T follicular helper cell (primary cell): ENCODE measurements at places on chromosomes 13 and 19.

DNA sequence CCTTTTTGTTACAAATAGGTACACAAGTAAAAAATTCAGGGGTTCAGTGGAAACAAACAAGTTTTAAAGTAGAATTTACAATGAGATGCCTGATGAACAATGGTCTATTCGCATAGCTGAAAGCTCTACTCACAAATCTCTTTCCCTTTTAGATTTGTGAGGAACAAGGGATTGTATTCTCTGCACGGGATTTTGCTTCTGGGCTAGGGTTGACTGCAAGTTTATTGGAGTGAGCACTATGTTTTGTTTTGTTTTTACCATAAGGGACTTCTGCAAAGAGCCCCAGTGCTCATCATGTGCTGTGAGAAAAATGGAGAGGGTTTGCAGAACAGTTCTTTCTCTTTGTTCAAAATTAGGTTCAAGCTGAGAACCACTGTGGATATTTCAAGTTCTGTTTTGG lies 160.5 kb downstream of the DLEU7 start:
- no peak for DNase-seq

GRCh38 chr13:35789335-35790165 lies 313.1 kb upstream of the MAB21L1 start:
- DNase-seq: no peak

DNA sequence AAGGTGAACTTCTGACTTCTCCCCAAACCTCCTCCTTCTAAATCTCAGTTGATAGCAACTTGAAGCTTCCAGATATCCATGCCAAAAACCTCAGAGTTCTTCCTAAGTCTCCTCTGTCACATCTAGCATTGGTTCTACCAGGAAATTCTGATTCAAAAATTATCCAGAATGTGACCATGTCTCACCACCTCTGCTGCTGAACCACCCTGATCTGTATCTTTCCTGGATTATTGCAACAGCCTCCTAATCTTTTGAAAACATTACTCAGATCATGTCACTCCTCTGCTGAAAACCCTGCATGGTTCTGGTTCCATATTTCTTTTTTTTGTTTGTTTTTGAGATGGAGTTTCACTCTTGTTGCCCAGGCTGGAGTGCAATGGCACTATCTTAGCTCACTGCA lies 78.7 kb upstream of the TNFSF11 start:
- no peak for DNase-seq

- no peak for DNase-seq
Measured at GRCh38 chr19:23772675-23773063, 14.0 kb upstream of the ZNF681 start.

- no peak for DNase-seq
Measured at GRCh38 chr13:46716821-46717220, 80.1 kb downstream of the ESD start.

- no peak for DNase-seq
Measured at GRCh38 chr13:32211813-32212212, 103.3 kb downstream of the ZAR1L start.

DNA sequence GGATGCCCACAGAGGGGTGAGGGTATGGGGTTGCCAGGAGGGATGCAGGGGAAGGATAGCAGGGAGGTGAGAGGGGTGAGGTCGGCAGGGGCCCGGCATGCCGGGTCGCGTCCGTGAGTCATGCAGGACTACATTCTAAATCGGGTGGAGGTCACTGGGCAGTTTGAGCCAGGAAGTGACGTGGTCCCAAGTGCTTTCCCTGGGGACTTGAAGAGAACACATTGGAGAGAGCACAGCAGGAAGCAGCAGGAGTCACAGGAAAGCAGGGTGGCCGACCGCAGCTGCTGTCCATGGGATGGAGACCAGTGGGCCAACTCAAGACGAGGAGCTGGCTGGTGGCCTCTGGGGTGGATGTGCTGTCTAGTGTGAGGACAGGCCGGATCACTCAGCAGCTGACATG lies 92.0 kb upstream of the WASF3 start:
- DNase-seq: no peak

DNA sequence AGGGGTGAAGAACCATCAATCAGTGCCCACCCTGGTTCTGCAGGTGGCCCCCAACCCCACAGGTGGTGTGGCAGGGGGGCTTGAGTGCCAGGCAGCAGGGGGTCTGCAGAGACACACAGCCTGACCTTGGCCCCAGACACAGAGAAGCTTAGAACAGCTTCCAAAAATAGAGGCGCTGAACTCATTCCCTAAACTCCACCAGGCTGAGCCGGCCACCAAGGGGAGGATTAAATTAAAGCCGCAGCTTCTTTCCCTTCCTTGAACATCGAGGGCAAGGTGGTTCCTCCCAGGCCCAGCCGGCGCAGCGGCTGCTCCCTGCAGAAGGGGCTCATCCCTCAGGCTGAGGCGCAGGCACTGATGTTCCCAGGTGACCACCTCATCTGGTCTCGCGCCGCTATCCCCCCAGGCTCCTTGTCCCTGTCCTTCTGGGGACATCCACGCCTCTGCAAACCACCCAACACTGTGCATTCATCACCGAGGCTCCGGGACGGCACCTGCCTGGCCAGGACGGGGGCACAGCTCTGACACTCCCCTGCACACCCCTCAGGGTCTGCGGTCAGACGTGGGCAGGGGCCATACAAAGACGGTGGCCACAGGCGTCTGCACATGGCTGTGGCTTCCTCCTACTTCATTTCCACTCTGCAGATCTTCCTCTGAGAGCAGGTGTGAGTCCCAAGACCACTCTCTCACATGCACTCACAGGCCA lies 30.9 kb downstream of the LAMP1 start:
- no peak for DNase-seq

DNA sequence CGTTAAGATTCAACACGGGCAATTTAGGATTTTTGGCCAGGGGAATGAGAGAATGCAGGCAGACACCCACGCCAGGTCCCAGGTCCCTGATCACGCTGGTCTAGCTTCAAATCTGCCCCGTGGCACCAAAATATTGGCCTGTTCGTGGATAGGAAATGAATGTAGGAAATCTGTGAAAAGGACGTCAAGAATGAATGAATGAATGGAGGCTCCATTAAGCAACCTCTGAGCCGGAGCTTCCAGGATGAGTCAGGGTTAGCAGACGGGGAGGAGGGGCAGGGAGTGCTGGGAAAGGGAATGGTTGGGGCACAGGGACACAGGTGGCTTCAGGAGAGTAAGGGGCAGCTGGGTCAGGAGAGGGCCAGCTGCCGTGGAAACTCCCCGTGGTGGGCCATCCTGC lies 4.2 kb downstream of the SULT2B1 start:
- DNase-seq: no peak

GRCh38 chr19:28700176-28700575 lies 512.8 kb downstream of the UQCRFS1 start:
- DNase-seq: no peak

- no peak for DNase-seq
Measured at GRCh38 chr13:67043901-67044300, 186.2 kb downstream of the PCDH9 start.

DNA sequence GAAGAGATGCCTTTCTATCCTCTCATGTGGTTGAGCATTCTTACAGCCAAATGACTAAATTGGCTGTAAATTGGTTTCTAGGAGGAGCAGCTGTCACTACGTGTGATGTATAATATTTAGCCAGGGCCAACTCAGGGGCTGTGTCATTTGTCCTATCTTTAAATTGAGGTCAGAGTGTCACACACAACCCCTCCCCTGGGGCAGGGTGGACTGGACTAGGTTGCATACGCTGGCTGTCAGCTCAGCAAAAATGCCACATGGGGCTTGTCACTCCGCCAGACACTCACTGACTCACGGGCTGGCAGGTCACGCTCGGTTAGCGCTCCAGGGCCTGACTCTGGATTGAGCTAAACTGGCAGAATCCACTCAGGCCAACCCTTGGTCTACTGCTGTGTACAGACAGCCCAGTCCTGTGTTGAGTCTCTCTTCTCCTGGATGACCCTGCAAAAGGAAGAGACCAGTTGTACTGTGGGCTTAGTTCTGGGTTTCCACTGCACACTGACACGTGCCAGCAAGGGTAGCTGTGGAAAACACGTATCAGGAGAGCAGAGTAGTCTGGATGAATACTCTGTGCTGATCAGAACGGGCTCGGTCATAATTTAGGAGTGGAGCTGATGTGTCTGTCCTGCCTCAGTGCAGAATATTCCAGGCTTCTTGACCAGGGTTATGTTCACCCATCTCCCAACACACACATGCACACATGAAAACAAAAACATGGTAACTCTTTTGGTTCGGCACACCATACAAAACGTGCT lies 29.1 kb downstream of the SHISA2 start:
- DNase-seq: no peak

DNA sequence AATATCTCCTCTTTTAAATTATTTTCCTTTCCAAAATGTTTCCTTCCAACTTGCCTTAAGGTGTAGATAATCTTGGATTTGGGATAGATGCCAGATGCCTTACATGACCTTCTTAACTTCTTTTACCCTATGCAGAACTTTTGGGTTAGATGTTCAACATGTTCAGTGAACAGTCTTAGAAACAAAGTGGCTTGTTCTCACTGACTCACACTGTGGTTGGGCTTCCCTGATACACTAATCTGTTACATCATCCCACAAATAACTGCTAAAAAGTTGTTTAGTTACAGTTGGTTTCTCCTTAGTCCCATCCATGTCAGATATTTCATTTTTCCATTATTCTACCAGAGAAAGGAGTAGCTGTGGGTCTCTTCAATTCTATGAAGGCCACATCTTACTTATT lies 2638.2 kb downstream of the PCDH9 start:
- DNase-seq: no peak

DNA sequence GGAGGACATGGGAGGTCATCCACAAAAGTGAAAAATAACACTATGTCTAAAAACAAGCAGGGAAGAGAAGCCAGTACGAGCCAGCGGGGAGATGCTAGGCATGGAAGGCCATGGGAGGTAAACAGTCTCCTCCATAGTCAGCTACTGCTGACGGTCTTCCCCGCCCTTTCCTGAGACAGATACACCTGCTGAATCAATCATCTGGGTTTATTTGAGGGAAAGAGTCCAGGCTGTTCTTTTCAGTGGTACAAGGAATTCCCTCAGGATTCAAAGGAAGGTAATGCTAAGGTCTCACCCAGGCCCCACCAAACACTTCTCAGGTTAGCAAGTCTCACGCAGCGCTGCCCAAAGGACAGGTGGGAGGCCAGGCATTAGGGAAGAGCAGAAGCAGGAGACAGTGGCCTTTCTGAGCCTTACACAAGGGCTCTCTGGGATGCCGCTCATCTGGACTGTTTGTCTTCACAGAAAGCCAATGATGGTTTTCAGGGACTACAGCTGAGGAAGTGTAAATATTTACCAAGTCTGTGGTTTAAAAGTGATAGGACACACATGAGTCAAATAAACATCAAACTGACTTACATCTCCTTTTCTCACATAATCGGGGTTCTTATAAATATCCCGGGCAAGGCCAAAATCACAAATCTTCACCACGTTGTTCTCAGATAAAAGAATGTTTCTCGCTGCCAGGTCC lies 173.9 kb downstream of the FLT1 start:
- DNase-seq: no peak

DNA sequence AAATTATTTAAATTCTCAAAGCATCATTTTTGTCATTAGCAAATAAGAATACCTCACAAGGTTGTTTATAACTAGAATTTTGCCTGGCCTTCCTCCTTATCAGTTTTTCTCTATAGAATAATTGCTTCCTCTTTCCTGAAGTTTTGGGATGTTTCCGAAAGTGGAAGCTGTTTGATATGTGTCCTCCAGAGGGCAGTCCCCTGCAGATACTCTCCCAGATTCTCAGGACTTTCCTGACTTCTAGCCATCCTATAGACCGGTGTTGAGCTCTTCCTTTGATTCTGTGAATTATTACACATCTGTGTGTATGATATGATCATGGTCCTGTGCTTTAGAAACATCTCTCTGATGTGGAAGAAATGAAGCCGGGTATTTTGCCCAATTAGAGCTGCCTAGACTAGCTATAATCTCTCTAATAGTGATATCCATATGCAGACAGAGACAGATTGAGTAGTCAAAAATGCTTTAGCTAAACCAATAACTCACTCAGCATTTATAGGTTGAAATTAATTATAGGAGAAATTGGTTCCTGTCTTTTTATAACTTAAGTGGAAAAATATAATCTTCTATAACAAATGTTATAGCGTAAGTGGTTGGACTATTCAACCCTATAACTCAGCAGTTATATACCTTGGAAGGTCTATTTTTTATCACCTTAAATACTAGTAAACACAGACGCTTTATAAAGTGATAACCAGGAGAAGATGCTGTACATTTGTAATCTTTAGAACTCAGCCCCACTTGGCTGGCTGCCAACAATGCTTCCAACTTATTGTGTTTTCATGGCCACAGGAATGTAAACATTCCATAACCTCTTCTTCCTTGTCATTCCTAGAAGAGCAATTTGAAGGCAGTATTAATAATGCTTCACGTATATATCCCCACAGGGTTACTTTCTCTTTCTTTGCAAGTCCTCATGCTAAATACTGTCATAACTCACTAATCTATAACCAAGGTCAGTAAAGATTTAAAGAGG lies 201.0 kb upstream of the RXFP2 start:
- DNase-seq: no peak

GRCh38 chr19:45040059-45040771 lies 1.4 kb downstream of the CLASRP start:
- no peak for DNase-seq

GRCh38 chr13:75132701-75133695 lies 349.0 kb downstream of the TBC1D4 start:
- no peak for DNase-seq

- DNase-seq: no peak
Measured at GRCh38 chr19:52735734-52736133, 890 bp upstream of the ZNF611 start.

DNA sequence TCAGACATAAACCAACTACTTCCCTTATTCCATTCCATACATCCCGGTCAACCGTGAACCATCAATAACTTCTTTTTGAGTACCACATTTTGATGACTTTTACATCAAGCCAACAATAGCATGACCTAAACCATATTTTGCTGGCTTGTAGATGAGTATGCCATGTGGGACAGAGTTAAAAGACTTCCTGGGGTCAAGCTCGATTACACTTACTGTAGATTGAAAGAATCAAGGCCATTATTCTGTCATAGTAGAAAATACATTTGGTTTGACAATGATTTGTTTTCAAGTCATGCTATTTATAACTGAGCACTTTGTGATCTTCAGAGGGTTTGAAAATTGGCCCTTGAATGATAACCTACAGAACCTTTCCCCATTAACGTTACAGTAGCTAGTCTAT lies 1086.9 kb upstream of the PCDH20 start:
- DNase-seq: no peak

GRCh38 chr13:113931841-113932459 lies 41.9 kb downstream of the C13orf46 start:
- no peak for DNase-seq

GRCh38 chr19:14449321-14449720 lies 16.2 kb downstream of the PKN1 start:
- DNase-seq: no peak

GRCh38 chr19:12790628-12791344 lies 500 bp upstream of the JUNB start:
- no peak for DNase-seq
